ENCODE measurements at places on chromosomes 7 and 10.
A peak's percentile ranks its signal among the peaks of the same experiment; 100 is the strongest.

- DNase-seq: no peak
Observed at GRCh38 chr10:12509016-12509793, 159.9 kb downstream of the CAMK1D start.

DNA sequence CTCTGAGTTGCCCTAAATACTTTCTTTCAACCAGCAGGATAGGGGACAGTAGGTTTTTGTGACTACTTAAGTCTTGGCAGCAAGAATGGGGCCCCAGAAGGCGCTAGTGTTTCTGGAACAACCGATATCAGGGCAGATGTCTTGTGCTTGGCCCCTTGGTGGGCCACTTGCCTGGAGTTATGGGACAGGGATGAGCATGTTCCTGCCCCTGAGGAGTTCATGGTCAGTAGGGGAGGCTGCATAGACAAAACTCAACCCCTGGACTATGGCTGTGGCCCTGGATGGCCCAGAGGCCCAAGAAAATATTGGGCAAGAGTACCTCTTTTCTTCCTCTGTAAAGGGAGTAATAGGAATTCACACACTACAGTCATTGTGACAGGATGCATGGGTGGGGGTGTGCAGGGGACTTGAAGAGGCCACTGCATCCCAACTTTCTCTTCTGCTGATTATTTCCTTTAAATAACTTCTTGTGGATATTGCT lies 57.7 kb upstream of the IGFBP3 start:
- no peak for DNase-seq

GRCh38 chr7:112204499-112205342 lies 1.5 kb downstream of the DOCK4 start:
- DNase-seq: peak; percentile 16

GRCh38 chr7:155011086-155011485 lies 8.2 kb upstream of the PAXIP1 start:
- DNase-seq: no peak

GRCh38 chr10:31395695-31396094 lies 76.7 kb downstream of the ZEB1 start:
- DNase-seq: no peak

DNA sequence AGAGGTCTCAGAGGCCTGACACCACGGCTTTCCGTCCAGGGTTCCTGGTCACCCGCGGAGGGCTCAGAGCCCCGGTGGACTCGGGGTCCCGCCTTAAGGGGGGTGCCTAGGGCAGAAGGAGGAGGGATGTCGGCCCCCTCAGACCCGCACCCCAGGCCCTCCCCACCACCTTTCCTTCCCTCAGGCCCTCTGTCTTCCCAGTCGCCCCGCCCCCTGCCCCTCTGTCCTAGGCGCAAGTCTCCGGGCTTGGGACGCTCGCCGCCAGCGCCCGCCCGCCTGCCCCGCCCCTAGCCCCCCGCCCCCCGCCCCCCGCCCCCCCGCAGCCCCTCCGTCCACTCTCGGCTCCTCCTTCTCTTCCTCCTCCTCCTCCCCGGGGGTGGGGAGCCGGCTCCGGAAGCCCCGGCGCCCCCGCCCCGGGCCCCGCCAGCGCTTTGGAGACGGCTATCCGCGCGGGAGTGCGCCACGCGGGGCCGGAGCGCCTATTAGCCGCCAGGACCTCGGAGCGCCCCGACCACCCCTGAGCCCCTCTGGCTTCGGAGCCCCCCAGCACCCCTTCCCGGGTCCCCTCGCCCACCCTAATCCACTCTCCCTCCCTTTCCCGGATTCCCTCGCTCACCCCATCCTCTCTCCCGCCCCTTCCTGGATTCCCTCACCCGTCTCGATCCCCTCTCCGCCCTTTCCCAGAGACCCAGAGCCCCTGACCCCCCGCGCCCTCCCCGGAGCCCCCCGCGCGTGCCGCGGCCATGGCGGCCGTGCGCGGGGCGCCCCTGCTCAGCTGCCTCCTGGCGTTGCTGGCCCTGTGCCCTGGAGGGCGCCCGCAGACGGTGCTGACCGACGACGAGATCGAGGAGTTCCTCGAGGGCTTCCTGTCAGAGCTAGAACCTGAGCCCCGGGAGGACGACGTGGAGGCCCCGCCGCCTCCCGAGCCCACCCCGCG lies at the start of gene AEBP1:
Gene AEBP1 (plus strand): TSS at position 423 of the 937 bp plus-strand sequence. CDS start 321 bp downstream, at position 744.
- DNase-seq: peak; percentile 35

GRCh38 chr7:50739744-50740435 lies 42.8 kb downstream of the GRB10 start:
- DNase-seq: peak; percentile 38

GRCh38 chr10:119807960-119808697 lies 64.5 kb downstream of the MCMBP start:
- DNase-seq: no peak

GRCh38 chr10:2278363-2278762 lies 541.0 kb upstream of the ADARB2 start:
- no peak for DNase-seq

DNA sequence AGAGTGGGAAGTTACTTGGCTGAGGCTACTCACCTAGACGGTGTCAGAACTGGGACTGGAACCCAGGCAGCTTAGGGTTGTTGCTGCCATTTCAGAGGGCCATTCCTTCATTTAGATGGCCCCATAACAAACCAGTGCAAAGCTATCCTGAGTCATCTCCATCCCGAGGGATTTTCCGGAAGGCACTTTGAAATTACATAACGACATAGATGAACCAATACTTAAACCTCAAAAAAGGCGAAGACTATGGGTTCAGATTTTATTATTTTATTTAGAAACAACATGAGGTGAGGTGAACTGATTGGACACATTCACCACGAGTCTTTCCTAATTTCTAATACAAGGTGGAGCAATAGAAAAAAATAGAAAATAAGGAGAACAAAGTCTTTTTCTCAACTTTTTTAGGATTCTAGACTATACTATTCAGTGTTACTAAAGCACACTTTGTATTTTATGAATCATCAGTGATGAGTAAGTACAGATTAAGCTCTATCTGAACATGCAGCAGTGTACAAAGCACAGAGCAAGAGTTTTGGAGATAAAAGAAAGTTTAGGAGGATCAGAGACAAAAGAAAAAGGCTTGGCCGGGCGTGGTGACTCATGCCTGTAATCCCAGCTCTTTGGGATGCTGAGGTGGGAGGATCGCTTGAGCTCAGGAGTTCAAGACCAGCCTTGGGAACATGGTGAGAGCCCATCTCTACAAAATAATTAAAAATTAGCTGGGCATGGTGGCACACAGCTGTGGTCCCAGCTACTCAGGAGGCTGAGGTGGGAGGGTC lies 79.5 kb upstream of the SVIL start:
- DNase-seq: no peak

DNA sequence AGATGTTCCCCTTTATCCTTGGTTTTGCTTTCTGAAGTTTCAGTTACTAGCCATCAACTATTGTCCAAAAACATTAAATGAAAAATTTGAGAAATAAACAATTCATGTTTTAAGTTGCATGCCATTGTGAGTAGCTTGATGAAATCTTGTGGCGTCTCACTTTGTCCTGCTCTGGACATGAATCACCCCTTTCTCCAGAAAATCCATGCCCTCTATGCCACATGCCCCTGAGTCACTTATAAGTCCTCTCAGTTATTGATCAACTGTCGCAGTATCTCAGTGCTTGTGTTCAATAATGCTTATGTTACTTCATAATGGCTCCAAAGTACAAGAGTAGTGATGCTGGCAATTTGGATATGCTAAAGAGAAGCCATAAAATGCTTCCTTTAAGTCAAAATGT lies 208.0 kb upstream of the FERD3L start:
- no peak for DNase-seq

- DNase-seq: no peak
Observed at GRCh38 chr7:27111042-27111750, 8.7 kb upstream of the HOXA2 start.

- DNase-seq: no peak
Observed at GRCh38 chr7:20503278-20503950, 112.1 kb upstream of the ABCB5 start.

GRCh38 chr10:393787-394438 lies 258.7 kb downstream of the ZMYND11 start:
- no peak for DNase-seq

DNA sequence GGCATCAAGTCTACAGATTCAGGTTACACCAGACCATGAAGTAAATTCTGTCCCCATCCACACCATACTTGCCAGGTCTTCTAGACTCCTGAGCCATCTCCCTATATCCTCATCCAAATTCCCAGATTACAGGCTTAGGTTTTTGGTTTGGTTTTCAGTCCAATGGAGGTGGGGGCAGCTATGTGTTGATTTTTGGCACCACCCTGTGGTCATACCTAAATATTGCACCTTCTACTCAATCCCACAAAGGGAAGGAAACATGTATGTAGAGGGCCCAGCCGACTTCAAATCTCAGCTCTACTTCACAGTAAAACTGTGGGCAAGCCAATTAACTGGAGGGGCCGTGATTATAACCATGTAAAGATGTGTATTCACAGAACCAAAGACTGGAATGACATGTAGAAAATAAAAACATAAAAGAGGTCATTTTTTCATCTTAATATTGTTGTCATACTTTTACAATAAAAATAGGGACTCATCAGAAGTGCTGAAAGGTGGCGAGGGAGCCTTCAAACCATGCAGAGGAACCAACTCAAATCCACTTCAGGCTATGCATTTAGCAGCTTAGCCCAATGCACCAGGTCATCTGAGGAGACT lies 19.8 kb downstream of the ERCC6 start:
- no peak for DNase-seq

DNA sequence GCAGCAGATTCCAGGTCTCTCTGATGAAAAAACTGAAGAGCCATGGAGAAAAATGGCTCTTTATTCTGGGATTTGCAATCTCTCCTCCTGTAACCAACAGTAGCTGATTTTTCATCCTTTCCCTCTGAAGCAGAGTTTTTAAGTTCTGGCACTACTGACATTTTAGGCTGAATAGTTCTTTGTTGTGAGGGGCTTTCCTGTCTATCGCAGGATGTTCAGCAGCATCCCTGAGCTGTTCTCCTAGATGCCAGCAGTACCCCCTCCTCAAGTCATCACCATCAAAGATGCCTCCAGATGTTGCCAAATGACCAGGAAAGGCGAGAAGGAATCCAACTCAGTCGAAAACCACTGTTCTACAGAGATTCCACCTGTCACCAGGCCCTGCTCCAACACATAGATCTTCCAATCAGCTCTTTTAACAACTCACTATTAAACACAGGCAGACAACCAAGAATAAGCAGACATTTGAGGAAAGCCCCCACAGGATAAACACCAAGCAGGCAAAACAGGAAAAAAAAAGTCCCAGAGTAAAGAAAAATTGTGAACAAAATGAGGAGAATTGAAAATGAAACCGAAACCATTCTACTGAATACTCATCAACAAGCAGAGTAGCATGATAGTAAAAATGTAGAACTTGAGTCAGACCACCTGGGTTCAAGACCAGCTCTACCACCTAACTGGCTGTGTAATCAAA lies 124.8 kb downstream of the MPP7 start:
- DNase-seq: peak; percentile 26

DNA sequence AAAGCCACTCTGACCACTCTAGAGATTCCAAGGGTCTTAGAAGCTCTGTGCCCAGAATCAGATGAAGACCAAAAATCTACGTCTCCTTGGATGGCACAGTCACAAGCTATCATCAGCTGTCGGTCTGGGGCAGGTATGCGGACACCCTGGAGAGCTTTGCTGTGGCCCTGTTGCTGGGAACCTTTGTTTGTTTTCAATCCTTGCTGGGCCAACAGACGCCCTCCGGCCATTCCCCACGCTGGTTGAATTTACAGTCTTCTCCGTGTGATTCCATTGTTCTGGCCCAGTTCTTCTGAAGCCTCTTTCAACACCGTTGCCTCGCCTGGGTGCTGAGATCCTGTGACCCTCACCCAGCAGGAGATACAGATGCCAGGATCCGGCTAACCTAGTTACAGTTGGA lies 149.4 kb upstream of the PFKP start:
- no peak for DNase-seq

- no peak for DNase-seq
Observed at GRCh38 chr7:129523924-129524323, 21.6 kb downstream of the SMKR1 start.

- DNase-seq: no peak
Observed at GRCh38 chr10:117581961-117582360, 39.4 kb downstream of the EMX2 start.

- DNase-seq: no peak
Observed at GRCh38 chr10:26361971-26362370, 76.2 kb upstream of the APBB1IP start.

GRCh38 chr7:91264924-91265681 lies 870 bp downstream of the FZD1 start:
- no peak for DNase-seq

DNA sequence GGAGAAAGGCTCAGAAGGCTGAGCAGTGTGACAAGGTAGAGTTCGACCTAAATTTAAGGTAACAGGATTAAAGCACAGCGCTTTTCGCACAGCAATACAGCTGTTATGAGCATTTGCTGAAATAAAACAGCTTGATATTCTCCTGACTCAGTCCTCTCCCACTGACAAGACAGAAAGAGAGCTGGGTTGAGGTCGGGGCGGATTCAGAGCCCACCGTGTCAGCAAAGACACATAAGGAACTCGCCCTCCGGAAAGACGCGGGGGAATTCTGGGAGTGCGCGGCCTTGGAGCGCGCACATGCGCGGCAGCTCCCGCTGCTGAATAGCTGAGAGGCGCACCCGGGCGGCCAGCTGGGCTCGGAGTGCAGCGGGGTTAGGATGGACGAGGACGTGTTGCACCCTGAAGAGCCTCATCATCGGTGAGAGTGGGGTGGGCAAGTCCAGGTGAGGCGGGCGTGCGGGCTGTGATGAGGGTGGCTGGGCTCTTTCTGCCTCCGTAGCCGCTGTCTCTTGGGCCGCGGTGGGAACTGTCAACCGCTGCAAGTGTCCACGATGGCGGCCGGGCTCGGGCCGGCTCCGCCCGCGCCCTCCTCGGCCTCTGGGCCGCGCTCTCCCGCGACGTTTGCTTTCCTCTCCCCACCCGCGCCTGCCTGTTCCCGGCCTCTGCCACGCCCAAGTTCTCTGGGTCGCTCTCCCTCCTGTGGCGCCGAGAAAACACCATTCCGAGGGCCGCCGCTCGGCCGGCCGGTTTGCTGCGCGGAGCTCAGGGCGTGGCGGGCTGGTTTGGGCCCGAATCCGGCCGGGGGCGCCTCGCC lies 120.6 kb downstream of the LYZL1 start:
- DNase-seq: peak; percentile 33

- no peak for DNase-seq
Observed at GRCh38 chr10:1739751-1740150, 2.4 kb upstream of the ADARB2 start.

DNA sequence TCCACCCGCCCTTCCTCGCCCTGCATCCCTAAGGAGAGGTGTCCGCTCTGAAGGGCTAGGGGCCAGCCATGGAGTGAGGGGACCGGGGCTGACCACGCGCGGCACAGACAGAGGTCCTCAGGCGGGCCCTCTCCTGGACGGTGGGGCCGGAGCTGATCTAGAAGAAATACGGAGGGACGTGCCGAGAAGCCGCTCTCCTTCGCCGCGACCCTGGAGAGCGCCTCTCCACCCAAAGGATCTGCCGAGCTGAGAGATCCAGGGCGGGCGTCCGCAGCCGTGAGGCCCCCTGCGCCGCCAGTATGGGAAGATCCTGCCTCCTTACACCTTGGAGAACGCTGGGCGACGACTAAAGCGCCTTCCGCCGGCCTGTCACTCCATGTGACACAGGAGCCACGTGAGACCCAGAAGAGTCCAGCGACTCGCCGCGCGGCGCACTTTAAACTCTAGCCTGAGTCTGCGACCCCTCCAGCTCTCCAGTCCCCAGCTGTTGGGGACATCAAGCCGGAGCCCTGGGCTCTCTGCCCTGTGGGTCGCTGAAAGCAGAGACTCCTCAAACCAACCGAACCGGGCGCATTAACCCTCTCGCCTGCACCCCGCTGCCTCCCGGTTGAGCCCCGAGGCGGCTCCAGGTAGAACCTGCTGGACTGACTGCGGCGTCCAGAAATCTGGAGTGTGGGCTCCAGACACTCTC lies 1.5 kb upstream of the SFMBT2 start:
- DNase-seq: peak; percentile 19

Measured in naive thymus-derived CD4-positive, alpha-beta T cell (primary cell).